CD14-positive monocyte (primary cell): ENCODE measurements at places on chromosomes 1 and 21. TPM values are rescaled to one million over a fixed set of nuclear protein-coding genes. Genes with fewer than 3 reads are reported as not detected.

- DNase-seq: no peak
Observed at GRCh38 chr1:202572867-202573266, 137.4 kb downstream of the SYT2 start.

The GBP6 gene
- polyA plus RNA-seq: not detected

GRCh38 chr1:201125019-201125418 is 2.0 kb downstream of the ASCL5 start:
- no peak for DNase-seq

GRCh38 chr1:198529414-198529813 is 11.1 kb downstream of the ATP6V1G3 start:
- no peak for DNase-seq

DNA sequence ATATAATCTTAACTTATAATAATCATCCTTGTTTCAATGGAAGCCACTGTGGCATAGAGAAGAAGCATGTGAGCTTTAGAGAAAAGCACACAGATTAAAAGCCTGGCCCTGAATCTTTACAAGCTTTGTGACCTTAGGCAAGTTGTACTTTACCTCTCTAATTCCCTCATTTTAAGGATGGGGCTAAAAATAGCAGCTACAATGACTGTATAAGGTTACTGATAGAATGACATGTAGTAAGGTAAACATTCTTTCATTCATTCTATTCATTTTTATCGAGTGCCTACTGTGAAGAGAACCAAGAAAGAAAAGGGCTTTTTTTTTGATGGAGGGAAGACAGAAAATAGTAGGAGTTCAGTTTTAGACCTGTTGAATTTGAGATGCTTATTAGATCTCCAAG is 25.6 kb downstream of the CDKN2C start:
- DNase-seq: no peak

GRCh38 chr1:26986658-26987057 is 6.8 kb upstream of the TRNP1 start:
- DNase-seq: no peak

The WNT9A gene
- polyA plus RNA-seq: not detected

DNA sequence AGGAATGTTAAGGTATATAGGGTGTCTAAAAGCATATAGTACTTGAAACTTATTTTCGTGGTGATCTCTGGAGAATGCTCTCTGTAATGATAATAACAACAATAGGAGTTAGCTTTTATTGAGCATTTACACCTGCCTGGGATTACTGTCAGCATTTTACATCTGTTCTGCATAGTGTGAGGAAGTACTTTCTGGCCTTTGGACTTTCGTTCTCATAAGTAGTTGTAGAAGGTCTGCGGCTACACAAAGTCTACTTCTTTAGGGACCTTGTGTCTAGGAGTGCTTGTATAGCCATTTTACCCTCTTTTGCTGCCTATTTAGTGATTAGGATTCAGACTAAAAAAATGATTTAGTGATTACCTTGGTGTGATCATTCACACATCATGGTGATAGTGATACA is 103.6 kb upstream of the GPR52 start:
- DNase-seq: no peak

- DNase-seq: no peak
Observed at GRCh38 chr1:39690794-39691382, 345 bp downstream of the HPCAL4 start.

- peak; percentile 62 for DNase-seq
Observed at GRCh38 chr1:156368889-156369684, at the start of gene RHBG. TSS of gene RHBG (plus strand) at chr1:156369211. CDS start at chr1:156369250, 39 bp downstream.

DNA sequence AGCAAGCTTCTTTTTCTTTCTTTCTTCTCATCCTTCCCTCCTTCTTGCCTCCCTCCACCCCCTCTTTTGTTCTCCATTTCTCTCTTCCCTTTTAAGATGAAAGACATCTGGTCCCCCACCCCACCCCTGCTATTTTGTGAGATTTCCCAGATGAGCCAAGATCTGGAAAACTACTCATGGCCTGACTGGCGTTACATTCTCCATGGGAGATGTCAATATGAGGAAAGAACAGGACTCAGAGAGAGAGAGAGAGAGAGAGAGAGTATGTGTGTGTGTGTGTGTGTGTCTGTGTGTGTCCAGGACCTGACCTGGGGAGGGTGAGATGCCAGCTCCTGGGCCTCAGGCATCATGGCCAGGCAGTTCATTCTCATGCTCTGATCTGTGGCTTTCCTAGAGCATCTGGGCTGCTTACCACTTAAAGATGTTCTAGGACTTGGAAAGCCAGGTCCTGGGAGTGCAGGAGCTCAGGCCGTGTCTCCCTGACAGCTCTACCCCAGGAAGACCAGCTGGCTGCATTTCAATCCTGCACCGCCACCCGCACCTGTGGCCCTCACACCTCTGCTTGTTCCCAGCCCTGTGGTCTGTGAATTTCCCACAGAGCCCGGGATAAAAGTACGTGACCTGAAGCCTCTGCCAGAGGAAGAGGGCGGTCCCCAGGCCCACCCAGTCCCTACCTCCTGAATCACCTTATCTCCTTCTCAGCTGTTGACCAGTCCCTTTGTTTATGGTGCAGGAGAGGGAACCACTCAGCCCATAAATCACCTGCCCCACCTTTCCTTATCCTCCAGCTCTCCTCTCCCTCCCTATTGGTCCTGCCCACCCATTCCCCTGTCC is 3.2 kb upstream of the BEST4 start:
- no peak for DNase-seq

DNA sequence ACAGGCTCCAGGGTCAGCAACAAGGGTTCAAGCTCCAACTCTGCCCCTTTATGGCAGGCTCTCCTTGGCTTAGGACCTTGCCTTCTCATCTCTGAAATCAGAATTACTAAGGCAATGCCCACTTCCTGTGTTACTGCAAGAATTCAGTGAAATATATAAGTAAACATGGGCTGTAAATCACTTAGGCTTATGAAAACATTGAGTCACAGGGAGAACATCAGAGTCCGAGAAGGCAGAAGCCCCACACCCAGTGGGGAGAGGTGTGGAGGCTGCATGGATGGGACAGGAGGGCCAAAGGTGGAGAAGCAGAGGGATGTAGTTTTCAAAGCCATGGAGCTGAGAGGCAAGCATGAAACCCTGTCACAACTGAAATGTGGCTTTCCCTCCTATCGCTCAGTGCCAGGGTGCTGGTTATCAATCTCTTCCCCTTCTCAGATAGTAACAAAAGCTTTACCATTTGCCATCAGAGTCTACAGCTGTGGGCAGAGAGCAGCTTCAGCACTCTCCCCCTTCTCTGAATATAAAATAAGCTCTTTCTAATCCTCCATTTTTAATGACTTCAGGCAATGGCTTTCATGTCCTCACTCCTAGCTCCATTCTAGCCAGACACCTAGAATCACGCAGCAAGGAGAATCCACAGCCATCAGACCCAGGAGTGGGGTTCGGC is 3.4 kb downstream of the RGS8 start:
- no peak for DNase-seq

GRCh38 chr1:54094001-54094729 is 40.8 kb downstream of the TCEANC2 start:
- no peak for DNase-seq

DNA sequence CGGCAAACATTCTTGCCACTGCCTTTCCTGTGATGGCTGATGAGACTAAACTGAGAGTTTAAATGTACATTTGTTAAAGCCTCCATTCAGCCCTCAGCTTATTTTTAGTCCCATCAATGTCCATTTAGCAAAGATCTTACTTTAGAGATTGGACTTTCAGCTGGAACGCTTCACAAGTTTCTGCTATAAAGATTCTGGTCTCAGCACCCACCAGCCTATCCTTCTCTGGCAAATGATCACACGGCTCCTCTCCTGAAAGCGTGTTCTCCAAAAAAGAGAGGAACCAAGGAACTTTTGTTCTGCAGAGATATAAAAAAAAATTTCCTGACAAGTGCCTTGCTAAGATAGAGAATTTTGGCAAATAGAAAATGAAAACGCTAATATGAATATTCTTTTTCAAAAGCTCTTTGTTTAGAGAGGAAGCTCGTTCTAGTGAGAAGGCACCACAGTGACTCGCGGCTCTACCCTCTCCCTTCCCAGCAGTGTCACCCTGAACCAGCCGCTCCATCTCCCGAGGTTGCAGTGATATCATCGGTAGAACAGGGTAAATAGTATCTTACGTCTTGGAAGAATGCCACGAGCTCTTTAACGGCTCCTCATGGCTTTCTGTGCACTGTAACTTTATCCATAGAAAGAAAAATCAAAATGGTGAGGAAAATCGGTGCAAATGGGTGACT is 200.2 kb downstream of the APP start:
- DNase-seq: no peak

The EXOSC10 gene
- polyA plus RNA-seq: 27.4 TPM

- DNase-seq: no peak
Observed at GRCh38 chr1:204103431-204103741, 30.5 kb downstream of the SOX13 start.

DNA sequence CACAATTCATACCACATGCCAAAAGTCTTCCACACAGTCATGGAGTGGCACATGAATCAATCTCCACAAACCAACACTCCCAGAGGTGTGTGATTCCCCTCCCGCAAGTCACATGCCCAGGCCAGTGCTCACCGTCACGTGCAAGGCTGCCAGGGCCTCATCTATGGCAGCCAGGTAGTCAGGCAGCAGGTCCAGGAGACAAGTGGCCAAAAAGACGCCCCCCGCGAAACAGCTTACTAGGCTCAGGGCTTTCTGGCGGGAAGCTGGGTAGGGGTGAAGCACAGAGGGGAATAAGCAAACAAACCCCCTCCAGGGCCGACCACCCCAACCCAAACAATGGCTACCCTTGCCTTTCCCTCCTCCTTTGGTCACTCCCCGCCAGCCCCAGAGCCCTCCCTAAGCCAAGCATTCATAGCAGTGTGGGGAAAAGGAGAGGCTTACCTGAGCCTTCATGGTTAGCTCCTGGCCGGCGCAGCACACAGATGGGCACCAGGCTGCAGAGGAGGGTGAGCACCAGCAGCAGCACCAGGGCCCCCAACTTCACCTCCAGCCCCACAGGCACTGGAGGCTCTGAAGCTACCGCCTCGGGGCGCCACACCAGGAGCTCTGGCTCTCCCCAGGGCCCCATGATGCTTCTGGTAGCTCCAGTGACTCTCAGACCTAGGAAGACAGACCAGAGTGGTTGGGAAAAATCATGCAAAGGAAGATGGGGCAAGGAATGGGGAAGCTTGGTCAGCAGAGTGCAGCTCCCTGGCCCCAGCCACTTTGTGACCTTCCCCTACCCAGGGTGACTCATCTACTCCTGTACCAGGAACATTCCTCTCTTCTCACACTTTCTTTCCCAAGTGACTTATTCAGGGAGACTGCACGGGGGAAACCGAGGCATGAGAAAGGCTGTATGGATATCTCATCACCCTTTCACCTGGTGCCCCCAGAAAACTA is 978 bp downstream of the SLC39A1 start:
- DNase-seq: peak; percentile 91

The RHOU gene
- polyA plus RNA-seq: 4.8 TPM

DNA sequence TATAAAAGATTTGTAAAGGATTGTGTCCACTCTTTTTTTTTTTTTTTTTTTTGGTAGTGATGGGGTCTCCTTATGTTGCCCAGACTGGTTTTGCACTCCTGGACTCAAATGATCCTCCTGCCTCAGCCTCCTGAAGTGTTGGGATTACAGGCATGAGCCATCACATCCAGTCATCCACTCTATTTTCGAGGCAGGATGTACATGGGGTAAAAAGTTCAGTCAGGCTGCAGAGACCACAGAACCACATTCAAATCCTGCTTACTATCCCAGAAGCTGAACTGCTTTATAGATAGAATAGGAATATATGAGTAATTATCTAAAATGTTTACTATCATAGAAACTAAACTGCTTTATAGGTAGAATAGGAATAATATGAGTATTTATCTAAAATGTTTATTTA is 26.0 kb upstream of the KCNK2 start:
- no peak for DNase-seq

The PTPRU gene
- 0.42 TPM for polyA plus RNA-seq

DNA sequence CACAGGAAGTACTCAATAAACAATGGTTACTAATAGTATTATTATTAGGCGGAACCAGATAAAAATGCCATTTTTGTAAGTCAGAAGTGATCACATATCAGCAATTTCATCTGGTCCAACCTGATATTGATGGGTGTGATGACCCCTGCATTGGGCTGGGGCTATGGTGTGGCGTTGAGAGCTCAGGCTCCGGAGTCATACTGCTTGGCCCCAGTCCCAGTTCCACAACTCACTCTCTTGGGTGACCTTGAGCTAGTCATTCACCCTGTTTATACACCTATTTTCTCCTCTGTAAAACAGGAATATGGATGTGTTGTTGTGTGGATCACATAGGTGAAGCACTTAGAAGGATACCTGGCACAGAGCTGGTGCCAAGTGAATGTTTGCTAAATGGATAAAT is 229.4 kb upstream of the POU3F1 start:
- no peak for DNase-seq

GRCh38 chr1:168786476-168787330 is 57.7 kb upstream of the DPT start:
- DNase-seq: no peak

DNA sequence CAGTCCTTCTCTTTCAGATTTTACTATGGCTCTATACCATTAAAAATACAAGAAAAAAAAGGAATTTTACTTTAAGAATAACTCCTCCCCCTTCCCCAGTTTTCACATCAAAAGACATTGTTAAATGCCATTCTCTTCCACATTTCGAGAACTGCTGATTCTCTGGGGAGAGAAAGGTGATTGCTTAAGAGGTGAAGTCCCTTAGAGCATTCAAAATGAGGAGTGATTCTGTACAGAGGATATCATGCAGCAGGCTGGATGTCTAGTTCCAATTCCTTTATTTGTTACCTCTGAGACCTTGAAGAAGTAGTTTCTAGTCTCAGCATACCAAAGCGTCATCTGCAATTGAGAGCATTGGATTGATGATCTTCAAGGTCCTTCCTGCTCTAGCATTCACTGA is 46.9 kb downstream of the FMO3 start:
- DNase-seq: no peak
